ENCODE measurements at places on chromosomes 7 and 10.

- no peak for DNase-seq
These were observed 5.1 kb upstream of the ELFN1 start for GRCh38 chr7:1664711-1665548.

GRCh38 chr7:39565538-39565937 is 666 bp upstream of the YAE1 start:
- DNase-seq = no peak

DNA sequence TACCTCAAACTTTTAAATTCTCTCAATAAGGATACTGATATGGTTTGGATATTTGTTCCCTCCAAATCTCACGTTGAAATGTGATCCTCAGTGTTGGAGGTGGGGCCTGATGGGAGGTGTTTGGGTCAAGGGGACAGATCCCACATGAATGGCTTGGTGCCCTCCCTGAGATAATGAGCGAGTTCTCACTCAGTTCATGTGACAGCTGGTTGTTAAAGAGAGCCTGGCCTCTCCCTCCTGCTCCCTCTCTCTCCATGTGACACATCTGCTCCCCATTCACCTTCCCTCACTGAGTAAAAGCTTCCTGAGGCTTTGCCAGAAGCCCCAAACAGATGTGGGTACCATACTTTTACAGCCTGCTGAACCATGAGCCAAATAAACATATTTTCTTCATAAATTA is 19.2 kb downstream of the ABCB4 start:
- DNase-seq = no peak

DNA sequence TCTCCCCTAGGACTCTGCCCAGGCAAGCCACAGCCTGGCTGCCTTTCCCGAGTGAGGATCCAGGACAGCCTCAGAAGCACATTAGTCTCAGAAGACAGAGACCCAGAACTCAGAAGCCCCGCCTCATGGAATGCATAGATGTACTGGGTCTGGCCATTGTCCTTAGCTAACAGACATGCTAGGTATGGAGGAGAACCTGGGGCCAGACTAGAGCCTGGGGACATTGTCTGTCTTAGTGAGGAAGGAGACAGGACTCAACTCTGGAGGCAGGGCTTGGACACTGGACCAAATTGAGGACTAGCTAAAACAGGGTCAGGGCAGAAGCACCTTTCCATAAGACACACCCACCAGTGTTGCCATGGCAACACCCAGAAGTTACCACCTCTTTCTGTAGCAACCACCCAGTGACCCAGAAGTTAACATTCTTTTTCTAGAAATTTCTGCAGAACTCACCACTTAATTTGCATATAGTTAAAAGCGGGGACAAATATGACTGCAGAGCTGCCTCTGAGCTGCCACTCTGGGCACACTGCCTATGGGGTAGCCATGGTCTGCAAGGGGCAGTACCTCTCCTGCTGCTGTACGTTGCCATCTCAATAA is 27.5 kb downstream of the TLX1 start:
- DNase-seq = no peak

DNA sequence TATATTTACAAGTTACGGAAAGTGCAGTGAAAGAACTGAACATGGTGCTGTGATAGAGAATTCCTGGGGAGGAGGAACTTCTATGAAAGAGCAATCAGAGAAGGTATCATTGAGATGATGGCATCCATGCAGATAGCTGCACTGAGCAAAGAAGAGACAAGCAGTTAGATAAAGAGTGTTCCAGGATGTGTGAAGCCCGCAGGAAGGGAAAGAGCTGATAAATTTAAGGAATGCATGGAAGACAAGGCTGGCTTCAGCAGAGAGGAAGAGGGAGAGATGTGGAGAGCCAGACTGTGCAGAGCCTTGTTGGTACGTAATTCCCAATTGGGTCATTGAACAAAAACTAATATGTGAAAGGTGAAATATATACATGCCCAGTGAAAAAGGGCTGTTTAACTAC is 538.9 kb downstream of the INHBA start:
- DNase-seq = no peak

DNA sequence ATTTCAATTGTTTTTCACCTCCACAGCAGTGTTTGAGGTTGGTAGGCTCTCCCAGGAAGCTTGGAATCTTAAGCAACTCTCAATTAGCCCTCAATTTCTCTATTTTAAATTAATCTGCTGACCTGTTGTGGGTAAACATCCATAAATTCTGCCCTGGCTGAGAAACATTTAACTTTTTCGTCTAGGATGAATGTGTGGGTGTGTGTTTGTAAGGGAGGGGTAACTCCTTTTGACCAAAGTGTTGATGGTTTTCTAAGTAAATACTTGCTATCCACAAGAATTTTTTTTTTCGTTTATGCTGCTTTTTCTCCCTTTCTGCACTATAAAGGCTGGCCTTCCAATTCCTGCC is 973 bp downstream of the PPP3CB start:
- DNase-seq = no peak

DNA sequence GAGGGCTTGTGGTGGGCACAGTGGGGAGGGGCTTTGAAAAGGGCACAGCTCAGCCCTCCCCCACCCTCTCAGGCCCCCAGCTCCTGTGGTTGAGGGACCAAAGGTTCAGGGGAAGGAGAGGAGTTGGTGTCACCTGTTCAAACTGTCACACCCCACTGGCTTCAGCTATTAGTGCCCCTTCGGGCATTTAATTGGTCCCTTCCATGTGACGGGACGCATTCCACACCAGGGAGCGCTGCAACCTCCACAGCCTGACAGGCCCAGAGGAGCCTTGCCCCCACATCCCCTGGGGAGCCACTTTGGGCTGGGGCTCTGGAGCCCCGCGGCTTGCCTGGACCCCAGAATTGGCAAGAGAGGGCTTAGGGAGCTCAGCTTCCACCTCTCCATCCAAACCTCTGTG is 75.7 kb downstream of the C10orf105 start:
- DNase-seq = no peak

Data from fibroblast of skin of left biceps (primary cell).